Heart right ventricle (tissue), 16 donors: ENCODE measurements at places on chromosomes 2 and 18.

DNA sequence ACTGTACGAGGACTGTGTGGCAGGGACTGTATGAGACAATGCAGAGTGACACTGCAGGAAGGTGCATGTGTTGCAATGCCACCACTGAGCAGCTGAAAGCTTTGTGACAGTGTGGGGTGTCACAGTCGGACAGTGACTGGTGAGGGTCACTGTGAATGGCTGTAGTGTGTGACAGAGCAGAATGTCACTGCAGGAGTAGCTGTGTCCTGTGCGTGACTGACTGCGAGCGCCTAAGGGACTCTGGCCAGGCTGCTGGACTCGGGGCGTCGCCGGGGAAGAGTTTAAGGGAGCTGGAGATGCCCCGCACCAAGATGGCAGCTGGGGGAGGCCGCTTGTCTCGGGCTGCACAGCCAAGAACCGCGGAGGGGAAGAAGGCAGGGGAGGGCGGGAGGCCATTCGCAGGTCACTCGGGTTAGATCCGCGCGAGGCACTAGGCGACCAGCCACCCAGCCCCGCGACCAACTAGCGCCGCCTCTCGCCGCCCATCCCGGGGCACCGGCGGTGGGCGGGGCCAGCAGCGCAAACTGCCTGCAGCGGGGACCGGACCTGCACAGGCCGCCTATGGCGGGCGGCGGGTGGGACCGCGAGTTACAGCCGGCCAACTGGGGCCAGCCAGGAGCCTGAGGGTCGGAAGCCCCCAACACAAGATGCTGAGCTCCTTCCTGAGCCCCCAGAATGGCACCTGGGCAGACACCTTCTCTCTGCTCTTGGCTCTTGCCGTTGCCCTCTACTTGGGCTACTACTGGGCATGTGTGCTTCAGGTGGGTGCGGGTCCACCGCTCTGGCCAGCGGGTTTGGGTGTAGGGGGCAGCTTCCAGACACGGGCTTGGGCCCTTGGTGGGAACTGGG lies at the start of gene ABHD1:
Gene ABHD1, plus strand, starts transcription at position 514 of the 849 bp plus-strand sequence. Its CDS starts 134 bp downstream, at position 648.
- peak; percentile 82 for DNase-seq

DNA sequence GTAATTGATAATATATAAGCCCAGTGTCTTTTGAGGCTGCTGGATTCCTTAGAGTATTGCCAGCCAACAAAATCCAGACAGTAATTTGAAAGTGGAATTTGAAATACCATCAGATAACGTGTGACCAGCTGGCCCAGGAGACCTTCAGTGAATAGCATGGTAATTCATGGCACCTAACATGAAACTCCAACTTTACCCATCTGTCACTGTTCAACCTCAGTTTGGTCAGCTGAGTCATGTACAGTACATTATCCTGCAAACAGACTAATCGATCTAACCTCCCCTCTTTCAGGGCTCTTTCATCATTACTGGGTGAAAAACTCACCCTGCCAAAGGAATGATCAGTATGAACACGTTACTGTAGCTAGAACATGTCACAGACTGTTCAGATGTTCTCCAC lies 230.6 kb downstream of the DOK6 start:
- no peak for DNase-seq

GRCh38 chr18:77103991-77104531 lies 28.5 kb downstream of the MBP start:
- no peak for DNase-seq

- DNase-seq, result no peak
These were observed 2.1 kb downstream of the SOX11 start for GRCh38 chr2:5694306-5694705.

DNA sequence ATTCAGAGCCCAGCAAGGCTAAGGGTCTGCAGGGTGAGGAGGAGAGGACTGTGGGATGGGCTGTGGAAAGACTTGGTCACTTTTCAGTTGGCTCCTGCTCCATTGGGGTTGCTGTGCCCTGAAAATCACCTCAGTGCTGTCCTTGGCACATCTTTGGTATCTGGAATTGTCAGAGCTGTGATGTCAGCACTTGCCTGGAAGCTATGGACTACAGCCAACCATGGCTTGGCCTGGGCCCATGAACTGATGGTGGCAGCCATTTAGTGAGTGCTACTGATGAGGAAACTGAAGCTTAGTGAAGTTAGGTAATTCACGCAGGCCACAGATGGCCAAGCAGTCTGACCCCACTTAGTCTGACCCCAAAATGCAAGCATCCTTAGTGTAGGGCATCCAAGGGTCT lies 121.8 kb upstream of the SERPINE2 start:
- peak; percentile 42 for DNase-seq

GRCh38 chr2:166375195-166375735 lies 479 bp downstream of the SCN9A start:
- no peak for DNase-seq

DNA sequence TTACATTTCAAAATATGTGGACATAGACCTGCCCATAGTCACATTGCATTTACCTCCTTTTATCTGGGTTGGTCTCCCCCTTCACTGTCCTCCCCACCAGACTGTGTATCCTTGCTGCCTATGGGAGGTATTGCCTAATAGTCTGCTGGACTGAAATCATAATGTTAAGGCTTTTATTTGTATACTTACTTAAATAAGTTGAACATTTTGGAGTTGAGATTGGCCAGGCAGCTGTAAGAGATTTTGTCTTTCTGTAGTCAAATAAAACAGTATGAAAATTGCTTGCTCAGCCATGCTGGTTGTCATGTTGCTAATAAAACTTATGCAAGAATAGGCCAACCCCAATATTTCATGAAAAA lies 280.9 kb downstream of the PTPRM start:
- no peak for DNase-seq

GRCh38 chr2:232219932-232220331 lies 158.6 kb upstream of the ALPP start:
- DNase-seq, result no peak

DNA sequence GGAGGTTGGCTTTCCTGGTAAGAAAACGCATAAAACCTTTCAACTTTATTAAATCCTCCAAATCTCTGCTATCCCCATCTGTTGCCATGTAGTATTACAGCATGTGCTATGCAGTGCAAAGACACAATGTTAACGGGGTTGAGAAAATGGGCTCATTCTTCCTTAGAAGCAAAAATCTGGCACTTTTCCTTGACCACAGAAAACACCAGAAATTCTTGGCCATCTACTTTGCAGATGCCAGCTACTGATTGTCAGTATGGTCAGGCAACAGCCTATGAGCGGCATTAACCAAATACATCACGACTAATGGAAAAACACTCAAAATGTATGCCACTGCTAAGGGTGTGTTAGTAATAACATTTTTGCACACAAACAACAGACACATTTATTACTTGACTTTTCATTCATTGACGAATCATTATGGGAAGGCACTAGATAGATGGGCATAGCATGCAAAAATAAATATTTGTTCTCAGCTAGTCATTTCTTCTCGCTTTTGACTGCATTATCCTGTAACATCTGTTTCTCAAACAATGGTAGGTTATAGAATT lies 65.2 kb upstream of the CRIM1 start:
- DNase-seq, result no peak

DNA sequence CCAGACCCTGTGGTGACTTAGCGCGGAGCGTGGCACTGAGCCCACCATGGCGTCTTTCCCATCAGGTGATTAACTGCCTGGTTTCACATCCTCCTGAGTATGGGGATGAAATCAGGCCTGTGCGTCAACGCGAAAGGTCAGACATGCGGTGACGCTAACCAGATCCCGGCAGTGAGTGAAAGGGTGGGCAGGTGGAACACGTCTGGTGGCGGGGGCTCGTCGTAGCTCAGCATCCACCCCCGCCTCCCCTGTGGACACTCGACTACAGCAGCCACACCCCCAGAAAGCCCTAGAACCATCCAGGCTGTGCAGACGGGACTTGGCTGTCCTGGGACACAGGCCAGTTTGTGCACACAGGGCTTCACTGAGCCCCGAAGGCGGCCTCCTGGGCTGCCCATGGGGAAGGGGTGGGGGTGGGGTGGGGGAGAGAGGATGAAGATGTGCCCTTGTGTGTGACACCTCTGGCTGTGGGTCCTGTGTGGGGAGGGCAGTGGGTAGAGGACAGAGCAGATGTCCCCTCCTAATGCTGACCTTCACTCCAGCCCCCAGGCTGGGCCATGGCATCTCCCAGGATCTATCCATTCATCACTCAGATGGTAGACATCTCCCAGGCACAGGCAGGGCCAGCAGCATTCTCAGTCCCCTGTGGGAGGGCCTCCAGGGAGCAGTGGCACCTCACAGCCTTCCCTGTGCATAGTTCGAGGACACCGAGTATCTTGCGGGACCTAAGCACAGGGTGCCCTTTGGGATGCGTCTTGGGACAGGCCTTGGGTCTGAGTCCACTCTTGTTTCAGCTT lies 27.5 kb downstream of the RAMP1 start:
- peak; percentile 85 for DNase-seq

DNA sequence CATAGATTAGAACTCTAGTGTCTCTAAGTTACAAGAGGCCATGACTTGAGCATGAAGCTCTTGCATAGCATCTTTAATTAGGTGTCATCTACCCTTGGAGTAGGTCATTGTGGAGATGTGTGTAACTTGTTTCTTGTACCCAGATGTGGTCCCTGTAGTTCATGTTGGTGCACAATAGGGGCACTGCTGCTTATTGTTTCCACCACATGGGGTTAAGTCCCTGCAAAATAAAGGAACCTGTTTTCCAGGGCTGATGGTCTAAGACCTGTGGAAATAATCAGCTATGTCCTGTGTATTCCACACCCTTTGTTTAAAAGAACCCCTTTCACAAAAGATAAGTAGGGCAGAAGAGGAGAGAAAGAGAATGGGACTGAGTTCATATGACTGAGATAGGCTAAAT lies 28.6 kb downstream of the ASXL3 start:
- DNase-seq, result no peak

DNA sequence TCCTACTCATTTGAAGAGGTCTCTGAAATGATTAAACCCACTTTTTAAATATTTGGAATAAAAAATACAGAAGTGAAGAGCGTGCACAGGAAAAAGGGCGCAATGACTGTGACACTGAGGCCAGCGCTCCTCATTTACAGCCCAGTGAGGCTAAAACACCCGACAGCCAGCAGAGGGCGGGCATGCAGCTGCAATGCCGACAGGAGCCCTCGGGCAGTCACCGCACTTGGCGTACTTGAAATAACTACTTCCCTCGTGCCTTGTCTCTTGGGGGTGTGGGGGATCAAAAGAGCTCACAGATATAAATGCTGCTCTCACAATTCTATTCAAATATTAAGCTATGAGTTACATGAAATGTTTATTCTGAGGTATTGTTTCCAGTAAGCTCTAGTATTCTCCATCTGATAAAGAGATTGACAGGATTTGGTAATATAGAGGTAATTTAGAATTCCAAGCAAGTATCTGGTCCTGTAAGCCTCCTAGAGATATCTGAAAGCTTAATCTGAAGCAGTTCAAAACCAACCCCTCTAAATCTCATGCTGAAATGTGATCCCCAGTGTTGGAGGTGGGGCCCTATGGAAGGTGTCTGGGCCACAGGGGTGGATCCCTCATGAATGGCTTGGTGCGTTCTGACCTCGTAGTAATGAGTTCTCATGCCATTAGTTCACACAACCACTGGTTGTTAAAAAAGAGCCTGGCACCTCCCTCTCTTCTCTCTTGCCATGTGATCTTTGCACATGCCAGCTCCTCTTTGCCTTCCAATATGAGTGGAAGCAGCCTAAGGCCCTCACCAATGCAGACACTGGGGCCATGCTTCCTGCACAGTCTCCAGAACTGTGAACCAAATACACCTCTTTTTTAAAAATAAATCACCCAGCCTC lies 93.6 kb downstream of the ZAP70 start:
- DNase-seq, result peak; percentile 82

- no peak for DNase-seq
These were observed 354.2 kb downstream of the ZEB2 start for GRCh38 chr2:144165599-144166250.

DNA sequence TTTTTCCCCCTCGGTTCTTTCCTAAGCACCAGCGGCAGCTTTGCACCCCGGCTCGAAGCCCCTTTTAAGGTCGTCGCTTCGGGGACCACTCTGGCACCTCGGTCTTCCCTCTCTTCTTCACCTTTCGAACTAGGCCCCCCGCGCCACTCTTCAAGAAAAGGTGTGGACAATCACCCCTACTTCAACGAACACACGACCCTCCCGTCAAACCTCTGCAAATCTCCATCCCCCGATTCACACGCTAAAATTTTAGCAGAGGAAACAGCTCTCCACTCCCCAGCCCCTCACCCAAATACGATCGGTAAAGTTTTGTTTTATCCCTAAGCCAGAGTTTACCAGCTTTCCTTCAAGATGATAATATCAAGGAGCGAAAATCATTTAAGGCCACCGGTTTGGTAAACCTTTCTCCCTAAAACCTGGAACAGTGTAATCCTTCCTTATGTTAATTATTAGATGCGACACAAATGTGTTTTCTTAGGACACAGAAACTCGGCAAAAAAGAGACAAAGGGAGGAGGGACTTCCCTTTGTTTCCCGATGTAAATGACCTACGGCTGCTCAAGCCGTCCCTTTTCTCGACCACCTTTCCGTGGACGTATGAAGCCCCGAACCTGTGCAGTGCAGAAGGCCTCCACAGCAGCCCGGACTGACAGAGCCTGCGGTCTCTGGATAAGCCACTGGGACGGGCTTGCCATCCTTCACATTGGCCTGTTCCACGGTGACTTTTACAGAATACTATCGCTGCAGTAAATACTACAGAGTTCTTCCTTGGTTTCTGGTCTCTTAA lies 85.2 kb downstream of the RBMS1 start:
- peak; percentile 19 for DNase-seq

GRCh38 chr2:25444608-25445270 lies 103.0 kb upstream of the DNMT3A start:
- no peak for DNase-seq

DNA sequence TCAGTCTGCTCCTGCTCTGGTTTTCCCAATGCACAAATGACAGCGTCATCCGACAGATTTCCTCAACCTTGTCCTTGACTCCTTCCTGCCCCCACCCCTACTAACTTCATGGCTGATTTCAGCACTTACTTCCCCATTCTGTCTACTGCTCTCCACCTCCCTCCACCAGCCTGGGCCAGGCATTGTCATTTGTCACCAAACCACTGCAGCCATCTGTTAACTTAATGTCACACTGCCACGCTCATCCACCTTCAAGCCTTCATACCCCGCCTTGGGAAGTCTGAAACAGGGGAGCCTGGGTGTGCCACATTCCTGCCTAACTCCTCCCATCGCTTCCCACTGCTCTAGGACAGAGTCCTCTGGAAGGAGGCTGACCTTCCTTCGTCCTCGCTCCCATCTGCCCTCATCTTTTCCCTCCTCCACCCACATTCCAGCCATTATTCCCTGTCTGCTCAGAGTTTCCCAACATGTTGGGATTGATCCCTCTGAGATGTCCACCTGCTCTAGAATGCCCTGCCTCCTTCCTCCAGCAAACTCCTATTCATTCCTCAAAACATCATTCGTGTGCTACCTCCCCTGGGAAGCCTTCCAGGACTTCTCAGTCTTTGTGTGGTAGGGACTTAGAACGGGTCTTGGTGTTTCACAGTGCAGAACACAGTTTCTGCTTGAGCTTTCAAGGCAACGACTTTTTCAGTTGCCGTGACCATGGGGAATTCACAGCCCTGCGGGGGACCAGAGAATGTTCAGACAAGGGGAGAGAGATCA lies 42.2 kb upstream of the SMAD7 start:
- DNase-seq, result no peak
